ENCODE measurements at places on chromosomes 16 and 17.
A peak's percentile ranks its signal among the peaks of the same experiment; 100 is the strongest.

GRCh38 chr17:67549820-67550219 is 167.9 kb upstream of the NOL11 start:
- no peak for DNase-seq

DNA sequence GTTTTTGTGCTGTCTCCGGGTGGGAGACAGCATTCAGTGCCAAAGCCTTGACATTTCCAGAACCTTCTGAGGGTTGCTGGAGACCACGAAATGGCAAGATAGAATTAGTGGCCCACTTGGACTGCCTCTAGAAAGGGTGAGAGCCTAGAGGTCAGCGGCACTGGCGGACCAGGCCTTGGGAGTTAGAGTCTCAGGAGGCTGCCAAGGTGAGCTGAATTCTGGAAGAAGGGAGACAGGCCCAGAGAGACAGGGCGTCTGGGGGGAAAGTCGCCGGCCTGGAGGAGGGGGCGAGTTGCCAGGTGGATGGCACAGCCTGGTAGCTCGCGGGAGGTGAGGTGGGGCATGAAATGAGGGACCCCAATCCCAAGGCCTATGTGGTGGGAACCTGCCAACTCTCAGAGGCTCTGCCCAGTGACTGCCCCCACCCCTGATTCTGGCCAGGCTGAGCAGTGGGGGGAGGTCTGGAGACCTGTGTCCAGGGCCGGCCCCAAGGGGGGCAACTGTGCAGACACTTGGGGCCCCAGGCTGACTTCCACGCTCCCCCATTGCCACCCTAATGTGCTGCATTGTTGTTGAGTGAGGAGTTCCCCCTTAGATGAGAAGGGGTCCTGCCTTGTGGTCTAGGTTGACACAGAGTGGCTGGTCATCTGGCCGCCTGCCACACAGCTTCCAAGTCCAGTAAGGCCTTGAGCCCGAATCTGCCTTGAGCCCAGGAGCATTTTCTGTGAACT is 211.1 kb upstream of the CIBAR2 start:
- no peak for DNase-seq

- DNase-seq, result no peak
These were observed 194.6 kb upstream of the DYNLRB2 start for GRCh38 chr16:80346111-80346632.

DNA sequence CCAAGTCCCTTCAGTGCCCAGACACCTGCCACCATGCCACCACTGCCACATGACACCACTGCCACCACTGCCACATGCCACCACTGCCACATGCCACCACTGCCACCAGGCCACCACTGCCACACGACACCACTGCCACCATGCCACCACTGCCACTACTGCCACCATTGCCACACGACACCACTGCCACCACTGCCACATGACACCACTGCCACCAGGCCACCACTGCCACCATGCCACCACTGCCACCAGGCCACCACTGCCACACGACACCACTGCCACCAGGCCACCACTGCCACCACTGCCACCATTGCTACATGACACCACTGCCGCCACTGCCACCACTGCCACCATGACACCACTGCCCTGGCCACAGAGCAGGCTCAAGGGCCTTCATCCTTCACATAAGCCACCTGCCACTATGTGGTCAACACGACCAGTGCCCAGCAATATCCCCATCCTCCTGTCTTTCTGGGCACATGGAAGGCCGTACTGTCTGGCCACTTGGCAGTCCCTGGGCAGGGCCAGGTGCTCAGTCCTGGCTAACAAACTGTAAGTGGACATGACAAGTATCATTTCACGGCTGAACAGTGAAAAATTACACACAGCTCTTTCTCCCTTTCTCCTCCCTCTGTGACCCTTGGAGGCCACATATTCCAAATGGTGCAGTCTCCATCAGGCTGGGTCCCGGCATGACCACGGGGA is 33.1 kb downstream of the ABR start:
- no peak for DNase-seq

DNA sequence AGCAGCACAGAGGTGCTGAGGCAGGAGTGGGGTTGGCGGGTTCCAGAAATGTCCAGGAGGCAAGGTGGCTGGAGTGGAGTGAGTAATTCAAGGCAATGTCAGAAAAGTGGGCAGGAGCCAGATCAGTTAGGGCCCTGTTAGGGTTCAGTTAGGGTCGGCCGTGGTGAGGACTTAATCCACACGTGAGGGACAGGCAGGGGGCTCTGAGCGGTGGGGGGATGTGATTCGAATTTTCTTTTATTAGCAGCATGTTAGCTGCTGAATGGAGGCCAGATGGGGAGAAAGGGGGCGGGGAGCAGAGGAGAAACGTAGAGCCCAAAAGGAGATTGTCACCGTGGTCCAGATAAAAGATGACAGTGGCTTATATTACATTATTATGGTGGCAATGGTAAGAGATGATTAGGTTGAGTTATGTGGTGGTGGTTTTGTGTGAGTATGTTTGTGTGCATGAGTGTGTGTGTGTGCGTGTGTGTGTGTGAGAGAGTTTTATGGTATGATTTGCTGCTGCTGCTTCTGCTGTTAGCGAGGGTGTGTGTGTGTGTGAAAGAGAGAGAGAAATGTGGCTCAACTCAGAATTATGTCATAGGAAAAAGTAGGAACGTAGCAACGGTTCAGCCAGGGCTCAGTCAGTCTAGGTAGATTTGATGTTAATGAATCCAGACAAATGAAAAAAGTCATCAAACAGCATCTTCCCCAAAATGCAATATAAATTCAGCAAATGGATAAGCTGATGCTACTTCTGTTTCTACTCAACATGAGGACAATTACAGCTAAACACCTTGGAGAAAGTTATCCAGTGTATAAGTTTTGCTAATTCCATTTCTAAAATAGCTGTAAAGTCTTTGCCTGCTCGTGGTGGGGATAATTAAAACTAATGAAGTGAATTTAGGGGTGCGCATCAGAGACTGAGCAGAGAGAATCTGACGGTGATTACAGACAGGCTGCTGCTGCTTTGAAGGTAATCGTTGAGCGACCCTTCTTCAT is 390.6 kb downstream of the HAPSTR1 start:
- DNase-seq, result no peak

DNA sequence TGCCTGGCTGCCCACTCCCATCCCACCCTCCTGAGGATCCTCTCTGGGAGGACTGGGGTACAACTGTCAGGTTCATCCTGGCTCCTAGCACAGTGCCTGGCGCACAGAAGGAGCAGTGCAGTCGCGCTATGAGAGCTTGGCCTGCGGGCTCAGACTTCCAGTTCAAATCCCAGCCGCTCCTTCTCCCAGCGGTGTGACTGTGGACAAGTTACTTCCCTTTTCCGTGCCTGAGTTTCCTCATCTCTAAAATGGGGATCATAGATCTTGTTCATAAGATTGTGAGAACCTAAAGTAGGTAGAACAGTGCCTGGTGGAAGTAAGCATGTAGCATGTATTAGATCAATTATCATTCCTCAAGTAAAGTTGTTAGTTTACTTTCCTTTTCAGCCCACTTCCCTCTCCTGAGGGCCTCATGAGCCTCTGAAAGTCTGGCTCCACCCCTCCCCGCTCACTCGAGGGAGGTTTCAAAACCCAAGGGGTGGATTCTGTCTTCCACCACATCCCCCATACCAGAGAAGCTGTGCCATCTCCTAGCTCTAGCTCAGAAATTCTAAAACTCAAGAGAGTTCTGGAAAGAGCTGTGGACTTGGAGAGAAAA is 19.9 kb upstream of the COL1A1 start:
- DNase-seq, result peak; percentile 47

- no peak for DNase-seq
These were observed 20.4 kb upstream of the MRPS23 start for GRCh38 chr17:57870283-57870635.
